ENCODE measurements at places on chromosomes 5 and 9. TPM values are rescaled to one million over a fixed set of nuclear protein-coding genes. Genes with fewer than 3 reads are reported as not detected.

Gene MYOT
- total RNA-seq: not detected

Gene ANKRD18A
- not detected for total RNA-seq

Gene CEP120
- total RNA-seq: 16.4 TPM

Gene SCGB3A1
- total RNA-seq: not detected

Gene IFNA13
- not detected for total RNA-seq

GRCh38 chr9:91023741-91024140 is 222.1 kb downstream of the SYK start:
- no peak for DNase-seq

GRCh38 chr5:58961631-58962280 is 378.9 kb downstream of the RAB3C start:
- no peak for DNase-seq

DNA sequence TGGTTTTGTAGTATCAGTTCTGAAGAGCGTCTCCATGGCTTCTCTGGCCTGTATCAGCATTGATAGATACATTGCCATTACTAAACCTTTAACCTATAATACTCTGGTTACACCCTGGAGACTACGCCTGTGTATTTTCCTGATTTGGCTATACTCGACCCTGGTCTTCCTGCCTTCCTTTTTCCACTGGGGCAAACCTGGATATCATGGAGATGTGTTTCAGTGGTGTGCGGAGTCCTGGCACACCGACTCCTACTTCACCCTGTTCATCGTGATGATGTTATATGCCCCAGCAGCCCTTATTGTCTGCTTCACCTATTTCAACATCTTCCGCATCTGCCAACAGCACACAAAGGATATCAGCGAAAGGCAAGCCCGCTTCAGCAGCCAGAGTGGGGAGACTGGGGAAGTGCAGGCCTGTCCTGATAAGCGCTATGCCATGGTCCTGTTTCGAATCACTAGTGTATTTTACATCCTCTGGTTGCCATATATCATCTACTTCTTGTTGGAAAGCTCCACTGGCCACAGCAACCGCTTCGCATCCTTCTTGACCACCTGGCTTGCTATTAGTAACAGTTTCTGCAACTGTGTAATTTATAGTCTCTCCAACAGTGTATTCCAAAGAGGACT is 1.5 kb downstream of the GPR21 start:
- DNase-seq: no peak
